ENCODE measurements at places on chromosomes 11 and 22. TPM values are rescaled to one million over a fixed set of nuclear protein-coding genes. Genes with fewer than 3 reads are reported as not detected.
A peak's percentile ranks its signal among the peaks of the same experiment; 100 is the strongest.

- no peak for DNase-seq
Measured at GRCh38 chr11:42490506-42490905, 821.3 kb upstream of the API5 start.

- no peak for DNase-seq
Measured at GRCh38 chr11:122983438-122984185, 2.0 kb upstream of the BSX start.

- DNase-seq, result no peak
Measured at GRCh38 chr11:130183878-130184610, 24.5 kb downstream of the ST14 start.

Gene TBX1
- total RNA-seq, result 2.4 TPM

DNA sequence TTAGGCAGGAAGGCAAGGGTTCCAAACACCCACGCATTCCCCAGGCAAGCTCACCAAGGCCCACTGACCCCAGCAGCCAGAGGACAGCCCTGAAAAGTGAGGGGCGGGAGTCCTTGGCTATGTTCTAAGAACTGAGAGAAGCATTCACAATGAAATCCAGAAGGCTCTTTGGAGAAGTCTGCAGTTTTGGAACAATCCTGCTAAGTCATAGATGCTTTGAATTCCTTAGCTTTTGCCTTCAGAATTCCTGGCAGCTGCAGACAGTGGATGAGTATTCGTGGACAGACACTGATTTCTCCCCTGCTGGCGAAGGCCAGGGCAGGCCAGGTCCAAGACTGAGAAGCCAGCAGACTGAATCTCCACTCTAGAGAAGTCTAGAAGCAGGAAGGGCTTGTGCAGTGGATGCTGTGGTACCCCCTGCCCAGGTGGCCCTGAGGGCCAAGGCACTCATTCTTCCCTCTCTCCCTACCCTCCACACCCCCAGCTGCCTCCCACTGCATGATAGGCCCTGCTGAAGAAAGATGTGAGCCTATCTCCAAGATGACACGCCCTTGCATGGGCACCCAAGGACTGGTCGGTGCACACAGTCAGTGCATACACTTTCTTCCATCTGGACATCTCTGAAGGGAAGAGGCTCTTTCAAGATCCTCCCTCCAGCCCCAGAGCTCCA, 133.2 kb upstream of the TEAD1 start:
- peak; percentile 43 for DNase-seq

DNA sequence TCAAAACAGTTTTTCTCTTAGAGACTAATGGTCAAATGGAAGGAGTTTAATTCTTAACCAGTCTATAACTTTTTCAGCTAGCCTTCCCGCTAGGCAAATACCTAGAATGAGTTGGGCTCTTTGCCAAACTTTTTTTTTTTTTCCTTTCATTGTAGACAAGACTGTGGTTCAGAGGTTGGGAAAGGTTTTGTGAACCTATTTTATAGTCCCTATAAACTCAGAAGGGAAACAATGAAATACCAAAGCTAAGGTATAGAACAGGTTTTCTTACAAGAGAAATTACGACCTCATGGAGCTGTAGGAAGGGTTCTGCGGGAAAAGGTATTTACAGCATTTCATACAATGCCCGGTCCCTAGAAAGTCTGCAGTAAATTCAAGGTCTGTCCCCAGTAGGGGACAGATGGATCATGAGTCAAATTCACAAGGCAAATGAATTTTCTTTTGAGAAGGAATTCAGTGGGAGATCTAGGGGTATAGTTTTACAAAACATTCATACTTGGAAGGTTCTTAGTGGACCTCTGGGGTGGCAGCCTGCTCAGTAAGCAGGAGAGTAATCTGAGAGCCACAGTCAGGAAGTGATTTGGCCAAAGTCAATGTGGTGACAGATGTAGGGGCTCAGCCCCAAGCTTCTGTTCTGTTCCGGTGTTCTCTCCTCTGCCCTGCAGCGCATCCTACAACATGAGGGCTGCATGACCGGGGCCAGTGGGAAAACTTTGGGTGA, 146.8 kb downstream of the DBX1 start:
- DNase-seq, result no peak

GRCh38 chr11:40290171-40290631, 1169.3 kb downstream of the LRRC4C start:
- DNase-seq, result no peak

- DNase-seq, result no peak
Measured at GRCh38 chr11:57180081-57180561, 1.6 kb upstream of the LRRC55 start.

Gene OR2AG2
- not detected for total RNA-seq

DNA sequence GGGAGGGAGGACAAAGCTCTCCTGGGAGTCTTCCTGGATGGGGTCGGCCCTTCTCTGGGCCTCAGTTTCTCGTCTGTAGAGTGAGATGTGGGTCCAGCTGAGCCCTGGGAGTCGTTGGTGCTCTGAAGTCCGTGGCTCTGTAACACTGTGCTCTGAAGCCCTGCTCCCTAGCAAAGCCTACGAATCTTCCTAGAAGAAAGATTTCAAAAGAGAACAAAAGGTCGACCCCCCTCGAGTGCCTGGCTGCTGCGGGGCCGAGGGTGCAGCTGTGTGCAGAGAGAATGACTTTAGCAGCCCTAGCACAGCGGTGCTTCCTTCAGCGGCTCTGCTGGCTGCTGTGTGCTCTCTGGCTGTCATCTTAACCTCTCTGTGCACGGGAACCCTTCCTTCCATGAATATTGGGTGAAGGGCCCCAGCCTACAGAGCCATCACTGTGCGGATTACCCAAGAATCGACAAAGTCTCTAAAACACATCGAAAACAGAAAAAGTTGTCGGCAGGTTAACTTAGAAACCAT, 10.7 kb downstream of the ANO1 start:
- no peak for DNase-seq

Gene VPREB1
- not detected for total RNA-seq

Gene OR5AR1
- total RNA-seq, result not detected

DNA sequence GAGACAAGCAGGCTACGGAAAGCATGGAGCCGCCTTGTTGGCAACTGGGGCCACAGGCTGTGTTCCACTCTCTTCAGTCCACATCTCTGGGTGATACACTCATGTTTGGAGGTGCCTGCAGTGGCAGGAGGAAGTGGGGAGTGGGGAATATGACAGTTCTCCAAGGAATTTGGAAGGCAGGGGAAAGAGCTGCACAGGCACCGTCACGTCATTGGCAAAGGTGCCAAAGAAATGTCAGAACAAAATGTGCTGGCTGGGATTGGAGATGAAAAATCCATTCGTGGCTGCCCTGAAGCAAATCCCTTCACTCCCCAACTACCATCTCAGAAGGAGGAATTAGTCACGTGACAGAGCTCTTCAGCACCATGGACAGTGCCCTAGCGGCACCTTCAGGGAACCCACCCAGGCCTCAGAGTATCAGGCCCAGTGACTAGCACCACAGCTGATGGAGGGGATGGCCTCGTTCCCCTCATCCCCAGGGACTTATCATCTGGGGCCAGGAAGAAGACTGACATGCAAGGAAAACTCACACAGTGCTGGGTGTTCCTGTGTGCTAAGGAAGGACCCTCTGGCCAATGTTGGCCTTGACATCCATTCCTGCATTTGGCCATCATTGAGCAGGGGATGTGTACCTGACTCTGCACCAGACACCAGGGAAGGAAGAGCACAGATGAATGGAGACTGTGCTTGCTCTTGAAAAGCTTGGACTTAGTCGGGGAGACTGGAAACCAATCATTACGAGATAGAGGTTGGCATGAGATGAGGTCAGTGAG, 48.5 kb upstream of the PRDM11 start:
- DNase-seq, result peak; percentile 84

Gene MYBPC3
- 1.8 TPM for total RNA-seq

Gene SLC25A18
- total RNA-seq, result 0.43 TPM

Gene PPM1F
- total RNA-seq, result 25.1 TPM

- DNase-seq, result no peak
Measured at GRCh38 chr22:39994566-39995392, at the start of gene FAM83F. Gene FAM83F (plus strand): TSS chr22:39994954. CDS start chr22:39995043, 89 bp downstream.

- no peak for DNase-seq
Measured at GRCh38 chr22:19629331-19629719, 85.0 kb upstream of the SEPTIN5 start.

DNA sequence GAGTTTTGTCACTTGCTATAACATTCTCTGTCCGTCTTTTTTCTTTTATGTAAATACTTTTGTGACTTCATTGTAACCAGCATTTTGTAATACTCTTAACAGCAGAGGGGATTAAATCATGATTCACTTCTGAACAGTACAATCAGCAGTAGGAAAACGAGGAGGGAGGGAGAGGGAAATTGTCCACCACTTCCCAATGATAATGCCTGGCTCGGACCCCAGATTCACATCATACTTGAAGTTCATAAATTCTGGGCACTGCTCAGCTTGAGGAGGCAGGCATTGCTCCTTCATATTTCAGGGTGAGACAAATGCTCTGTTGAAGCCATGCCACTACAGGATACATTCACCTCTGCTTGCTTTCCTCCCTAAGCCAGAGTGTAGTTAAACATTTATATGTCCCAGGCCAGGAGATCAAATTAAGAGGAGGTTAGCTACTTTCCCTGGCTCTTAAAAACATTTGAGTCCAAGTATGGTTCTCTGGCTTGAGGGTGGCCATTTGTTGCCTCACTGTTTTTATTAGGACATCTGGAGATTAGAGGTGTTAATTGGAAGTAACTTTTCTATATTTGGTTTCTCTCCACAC, 129.0 kb upstream of the LDLRAD3 start:
- no peak for DNase-seq

- no peak for DNase-seq
Measured at GRCh38 chr11:127376301-127376700, 375.7 kb upstream of the KIRREL3 start.

GRCh38 chr22:36155702-36156101, 4.9 kb downstream of the APOL3 start:
- no peak for DNase-seq

Gene LGR4
- total RNA-seq, result 39.6 TPM

GRCh38 chr11:36363361-36364268, 67.5 kb downstream of the PRR5L start:
- no peak for DNase-seq

- no peak for DNase-seq
Measured at GRCh38 chr11:122723106-122723505, 67.6 kb downstream of the UBASH3B start.

Gene LRRC74B
- not detected for total RNA-seq

GRCh38 chr11:32438866-32439489, 3.6 kb upstream of the WT1 start:
- no peak for DNase-seq

- no peak for DNase-seq
Measured at GRCh38 chr22:46281866-46282678, 14.3 kb downstream of the TTC38 start.

GRCh38 chr11:72349616-72350218, 84.6 kb downstream of the CLPB start:
- no peak for DNase-seq

Gene KRTAP5-7
- total RNA-seq, result not detected

- no peak for DNase-seq
Measured at GRCh38 chr11:69153661-69154060, 2.1 kb upstream of the SMIM38 start.

Gene RASGRP2
- total RNA-seq, result 11.7 TPM

DNA sequence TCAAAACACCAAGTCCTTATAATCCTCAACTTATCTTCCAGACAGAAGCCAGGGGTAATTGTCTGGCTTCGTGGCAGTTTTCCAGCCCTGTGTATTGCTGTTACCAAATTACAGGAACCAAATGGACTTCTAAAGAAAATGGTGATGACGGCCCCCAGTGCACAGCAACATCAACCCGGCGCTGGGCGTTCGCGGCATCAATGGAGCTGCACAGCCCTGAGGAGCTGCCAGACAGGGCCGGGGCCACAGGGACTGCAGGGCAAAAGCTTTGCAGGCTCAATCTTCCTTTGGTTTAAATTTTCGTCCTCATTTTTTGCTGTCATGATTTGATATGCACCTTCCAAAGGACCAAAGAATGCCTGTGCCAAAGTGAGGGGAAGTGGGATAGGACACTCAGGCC, 292.5 kb downstream of the BRD1 start:
- DNase-seq, result no peak

Gene GGTLC3
- total RNA-seq, result not detected

- DNase-seq, result no peak
Measured at GRCh38 chr11:47595967-47596366, 1.8 kb upstream of the C1QTNF4 start.

DNA sequence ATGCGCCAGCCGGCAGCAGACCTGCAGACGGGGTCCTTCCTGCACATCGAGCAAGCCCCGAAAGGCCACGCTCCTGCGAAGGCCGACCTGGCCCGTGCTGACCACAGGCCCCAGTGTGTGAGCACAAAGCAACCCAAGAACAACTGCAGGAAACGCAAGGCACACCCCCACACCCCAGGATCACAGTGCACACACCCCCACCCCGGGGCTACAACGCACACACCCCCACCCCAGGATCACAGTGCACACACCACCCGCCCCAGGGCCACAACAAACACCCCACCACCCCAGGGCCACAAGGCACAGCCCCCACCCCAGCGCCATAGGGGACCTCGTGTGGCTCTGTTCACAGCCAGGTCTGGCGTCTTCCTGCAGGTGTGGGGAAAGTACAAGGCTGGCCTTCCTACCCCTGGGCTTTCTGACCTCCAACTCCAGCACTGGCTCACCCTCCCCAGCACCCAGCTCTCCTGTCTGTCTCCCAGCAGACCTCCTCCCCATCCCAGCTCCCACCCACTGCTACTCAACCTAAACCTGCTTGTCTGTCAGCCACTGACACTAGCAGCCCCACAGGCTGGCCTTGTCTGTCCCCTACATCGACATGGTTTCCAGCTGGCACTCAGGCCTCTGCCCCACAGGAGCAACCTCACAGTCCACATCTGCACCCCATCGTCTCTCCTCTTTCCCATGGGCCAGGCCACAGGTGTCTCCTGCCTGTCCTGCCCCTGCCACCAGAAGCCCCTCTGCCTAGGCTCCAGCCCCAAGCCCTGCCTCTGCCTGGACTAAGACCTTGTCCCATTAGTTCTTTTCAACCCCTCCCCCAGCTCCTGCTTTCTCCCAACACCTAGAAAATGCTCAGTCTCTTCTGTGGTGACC, 20.5 kb upstream of the EFCAB6 start:
- DNase-seq, result no peak

GRCh38 chr11:108592591-108593213, 866 bp downstream of the EXPH5 start:
- DNase-seq, result peak; percentile 71

DNA sequence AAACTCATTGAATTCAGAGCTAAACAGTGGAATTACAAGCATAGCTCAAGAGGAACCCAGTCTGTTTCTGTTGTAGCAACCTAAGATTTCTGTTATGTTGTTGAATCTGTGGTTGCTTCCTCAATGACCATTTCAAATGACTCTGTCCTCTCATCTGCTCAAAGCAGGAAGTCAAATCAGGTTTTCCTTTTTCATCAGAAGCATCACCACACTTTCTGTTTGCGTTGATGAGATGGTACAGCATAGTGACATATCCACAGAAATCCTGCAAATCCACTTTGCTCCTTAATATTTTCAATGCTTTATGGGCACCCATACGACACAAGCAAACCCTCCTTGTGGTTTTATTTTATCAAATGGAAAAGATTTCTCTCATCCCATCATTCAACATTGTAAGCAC, 12.6 kb upstream of the UCP2 start:
- no peak for DNase-seq

Gene NPAS4
- 0.77 TPM for total RNA-seq

Gene OMP
- 0.86 TPM for total RNA-seq

GRCh38 chr11:14981507-14981906, 9.4 kb upstream of the CALCA start:
- no peak for DNase-seq

GRCh38 chr11:64139049-64139448, 26.9 kb downstream of the MACROD1 start:
- DNase-seq, result no peak
